Gastrocnemius medialis (tissue), 4 donors: ENCODE measurements at places on chromosomes 12 and 14. TPM values are rescaled to one million over a fixed set of nuclear protein-coding genes. Genes with fewer than 3 reads are reported as not detected.

DNA sequence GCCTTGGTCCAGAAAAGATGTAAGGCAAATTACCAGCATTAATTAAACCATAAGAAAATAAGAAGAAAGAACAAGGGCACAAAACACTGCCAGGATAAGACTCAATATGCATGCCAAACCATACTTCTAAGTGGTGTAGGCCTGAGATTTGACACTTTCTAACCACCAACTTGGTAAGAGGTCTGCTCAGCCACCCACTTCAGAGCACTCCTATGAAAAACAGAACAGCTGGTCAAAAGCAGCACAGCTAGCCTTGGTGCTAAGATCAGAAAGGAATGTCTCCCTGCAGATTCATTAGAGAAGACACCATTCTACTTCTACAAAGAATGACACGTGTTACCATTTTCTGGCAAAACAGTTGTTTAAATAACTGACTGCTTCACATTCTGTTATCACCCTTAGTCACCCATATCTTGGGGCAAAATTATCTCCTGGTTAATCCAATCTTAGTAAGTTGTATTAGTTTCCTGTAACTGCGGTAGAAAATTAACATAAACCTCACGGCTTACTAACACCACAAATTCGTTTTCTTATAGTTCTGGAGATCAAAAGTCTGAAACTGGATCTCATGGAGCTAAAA, 13.2 kb downstream of the RPS6KA5 start:
- DNase-seq: no peak

- DNase-seq: no peak
Measured at GRCh38 chr14:71824816-71825215, 107.4 kb upstream of the RGS6 start.

DNA sequence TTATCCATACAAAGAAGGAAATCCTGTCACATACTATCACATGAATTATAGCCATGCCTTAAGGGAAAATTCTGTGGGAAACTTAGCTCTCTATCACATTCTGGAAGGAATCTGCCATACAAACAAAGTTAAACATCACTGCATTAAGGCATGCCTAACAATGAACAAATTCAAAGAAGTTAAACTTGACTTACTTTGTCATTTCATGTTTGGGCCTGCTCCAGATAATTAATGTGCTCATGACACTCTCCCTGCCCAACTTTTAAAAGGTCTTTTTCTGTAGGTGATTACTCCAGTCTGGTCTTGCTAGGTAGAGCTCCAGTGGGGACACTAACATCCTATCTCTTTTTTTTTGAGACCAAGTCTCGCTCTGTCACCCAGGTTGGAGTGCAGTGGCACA, 230.5 kb downstream of the AEBP2 start:
- DNase-seq: no peak

DNA sequence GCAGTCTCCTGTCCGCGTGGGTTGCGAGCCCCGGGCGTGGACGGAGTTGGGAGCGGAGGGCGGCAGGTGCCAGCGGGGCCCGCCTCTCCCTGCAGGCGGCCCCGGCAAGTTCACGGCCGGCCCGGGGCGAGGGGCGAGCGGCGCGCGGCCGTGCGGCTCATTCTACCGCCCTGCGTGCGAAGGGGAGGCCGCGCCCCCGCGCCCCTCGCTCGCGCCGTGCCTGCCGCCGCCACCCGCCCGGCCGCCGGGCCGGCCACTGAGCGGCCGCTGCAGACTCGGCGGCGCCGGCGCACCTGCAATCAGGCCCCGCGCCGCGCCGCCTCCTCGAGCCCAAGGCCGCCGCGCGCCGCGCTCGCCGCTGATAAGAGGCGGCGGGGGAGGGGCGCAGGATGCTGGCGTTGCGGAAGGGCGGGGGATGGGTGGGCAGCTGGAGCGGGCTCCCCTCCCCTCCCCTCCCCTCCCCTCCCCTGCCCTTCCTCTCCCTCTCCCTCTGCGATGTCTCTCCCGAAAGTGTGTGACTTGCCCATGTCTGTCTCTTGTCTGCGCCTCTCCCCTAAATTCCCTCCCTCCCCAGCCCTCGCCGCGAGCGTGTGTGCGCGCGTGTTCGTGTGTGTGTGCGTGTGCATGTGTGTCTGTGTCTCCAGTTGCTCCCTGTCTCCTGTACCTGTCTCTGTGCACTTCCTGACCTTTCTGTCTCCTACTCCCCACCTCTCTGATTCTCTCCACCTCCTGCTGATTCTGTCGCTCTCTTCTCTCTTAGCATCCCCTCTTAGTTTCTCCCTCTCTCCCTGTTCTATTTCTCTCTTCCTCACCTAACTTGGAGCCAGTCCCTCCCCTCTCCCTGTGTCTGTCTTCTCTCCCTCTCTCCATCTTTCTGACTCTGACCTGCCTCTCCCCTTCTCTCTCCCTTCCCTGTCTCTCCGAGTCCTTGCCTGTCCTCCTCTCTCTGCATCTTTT, 768.1 kb upstream of the TBX3 start:
- no peak for DNase-seq

DNA sequence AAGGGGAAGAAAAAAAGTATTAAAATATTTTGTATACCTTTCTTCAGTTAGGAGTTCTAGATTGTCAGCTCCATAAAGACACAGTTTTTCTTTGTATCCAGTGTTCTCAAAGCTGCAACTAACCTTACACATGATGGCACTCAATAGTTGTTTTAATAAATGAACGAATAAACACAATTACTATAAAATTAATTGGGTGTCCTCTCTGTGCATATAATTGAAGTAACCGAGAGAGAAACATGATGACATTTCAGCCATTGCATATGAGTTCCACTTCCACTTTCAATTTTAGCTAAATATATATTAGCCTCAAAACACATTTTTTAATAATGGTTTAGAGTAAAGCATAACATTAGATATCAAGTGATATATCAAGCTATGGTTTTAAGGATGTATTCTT, 671.2 kb downstream of the LRFN5 start:
- no peak for DNase-seq

- DNase-seq: no peak
Measured at GRCh38 chr12:84785281-84785680, 127.3 kb downstream of the SLC6A15 start.

GRCh38 chr14:28756884-28757570, 9.6 kb upstream of the FOXG1 start:
- DNase-seq: no peak

DNA sequence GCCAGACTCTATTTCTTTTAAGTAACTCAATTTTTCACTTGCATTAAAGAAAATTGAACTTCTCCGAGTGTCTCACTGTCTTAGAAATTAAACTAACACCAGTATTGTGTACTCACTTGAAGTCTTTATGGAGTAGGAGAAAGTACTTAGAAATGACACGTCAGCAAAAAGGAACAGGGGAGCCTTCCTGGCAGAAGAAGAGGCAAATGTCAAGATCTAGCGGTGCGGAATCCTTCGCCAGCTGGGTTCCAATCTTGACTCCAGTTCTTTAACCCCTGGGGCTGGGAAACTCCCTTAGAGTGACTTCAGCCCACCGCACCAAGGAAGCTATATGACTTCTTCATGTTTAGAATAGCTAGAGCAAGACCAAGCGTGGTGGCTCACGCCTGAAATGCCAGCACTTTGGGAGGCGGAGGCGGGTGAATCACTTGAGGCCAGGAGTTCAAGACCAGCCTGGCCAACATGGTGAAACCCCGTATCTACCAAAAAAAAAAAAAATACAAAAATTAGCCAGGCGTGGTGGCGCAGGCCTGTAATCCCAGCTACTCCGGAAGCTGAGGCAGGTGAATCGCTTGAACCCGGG, 34.4 kb downstream of the WBP11 start:
- DNase-seq: no peak

DNA sequence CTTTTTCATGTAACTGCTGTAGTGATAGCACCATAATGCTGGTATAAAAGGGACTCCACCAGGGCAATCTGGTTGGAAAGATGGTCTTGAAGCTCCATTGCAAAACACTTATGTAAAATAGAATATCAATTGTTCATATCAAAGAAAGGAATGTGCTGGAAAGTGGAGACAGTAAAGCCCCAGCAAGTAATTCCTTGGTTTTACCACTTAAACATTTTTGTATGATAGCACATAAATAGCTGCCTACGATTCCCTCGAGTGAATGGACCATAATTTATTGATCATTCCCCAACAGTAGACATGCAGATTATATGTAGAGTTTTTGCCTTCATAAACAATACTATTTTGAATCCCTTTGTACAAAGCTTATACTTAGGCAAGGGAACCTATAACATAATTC, 275.4 kb downstream of the PAWR start:
- no peak for DNase-seq

The FAIM2 gene
- total RNA-seq: 0.13 TPM

The LMNTD1 gene
- not detected for total RNA-seq

The ZBTB42 gene
- total RNA-seq: 14.7 TPM

The ACSS3 gene
- 6.7 TPM for total RNA-seq

The KRT6B gene
- not detected for total RNA-seq

The GEMIN2 gene
- total RNA-seq: 28.0 TPM

The EIF2S3B gene
- not detected for total RNA-seq

The ACOT6 gene
- not detected for total RNA-seq
